Activated naive CD4-positive, alpha-beta T cell (primary cell): ENCODE measurements at places on chromosomes 6 and 20.

DNA sequence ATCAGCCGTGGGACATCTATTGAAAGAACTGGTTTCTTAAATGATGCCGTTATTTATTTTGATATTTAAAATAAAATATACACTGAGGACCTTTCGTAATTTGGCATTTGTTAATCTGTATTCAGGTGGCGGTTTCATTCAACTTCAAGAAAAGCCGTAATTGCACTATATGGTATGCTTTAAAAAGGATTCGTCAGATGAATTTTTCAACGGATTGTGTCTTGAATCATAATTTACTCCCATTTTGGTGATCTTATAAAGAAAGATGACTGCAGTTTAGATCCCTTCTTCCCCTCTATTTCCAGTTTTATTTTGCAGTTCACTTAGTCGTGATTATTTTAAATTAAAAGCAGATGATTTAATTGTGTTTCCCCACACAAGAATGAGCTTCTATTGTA lies 761 bp downstream of the KLHL32 start:
- no peak for DNase-seq

DNA sequence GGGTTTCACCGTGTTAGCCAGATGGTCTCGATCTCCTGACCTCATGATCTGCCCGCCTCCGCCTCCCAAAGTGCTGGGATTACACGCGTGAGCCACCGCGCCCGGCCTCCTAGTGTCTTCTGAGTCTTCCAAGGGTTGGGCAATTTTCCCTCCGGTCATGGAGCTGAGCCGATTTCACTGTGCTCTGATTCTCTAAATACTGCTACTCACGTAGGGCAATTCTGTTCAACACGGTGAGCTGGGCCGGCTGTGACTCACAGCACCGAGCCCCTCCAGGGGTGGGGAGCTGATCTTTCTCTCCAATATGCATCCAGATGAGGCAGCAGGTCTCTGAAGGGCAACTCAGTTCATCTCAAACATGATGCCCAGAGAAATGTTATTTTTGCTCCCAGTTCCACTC lies 71.6 kb upstream of the CD93 start:
- no peak for DNase-seq

- no peak for DNase-seq
Observed at GRCh38 chr6:6516666-6517458, 71.7 kb upstream of the LY86 start.

DNA sequence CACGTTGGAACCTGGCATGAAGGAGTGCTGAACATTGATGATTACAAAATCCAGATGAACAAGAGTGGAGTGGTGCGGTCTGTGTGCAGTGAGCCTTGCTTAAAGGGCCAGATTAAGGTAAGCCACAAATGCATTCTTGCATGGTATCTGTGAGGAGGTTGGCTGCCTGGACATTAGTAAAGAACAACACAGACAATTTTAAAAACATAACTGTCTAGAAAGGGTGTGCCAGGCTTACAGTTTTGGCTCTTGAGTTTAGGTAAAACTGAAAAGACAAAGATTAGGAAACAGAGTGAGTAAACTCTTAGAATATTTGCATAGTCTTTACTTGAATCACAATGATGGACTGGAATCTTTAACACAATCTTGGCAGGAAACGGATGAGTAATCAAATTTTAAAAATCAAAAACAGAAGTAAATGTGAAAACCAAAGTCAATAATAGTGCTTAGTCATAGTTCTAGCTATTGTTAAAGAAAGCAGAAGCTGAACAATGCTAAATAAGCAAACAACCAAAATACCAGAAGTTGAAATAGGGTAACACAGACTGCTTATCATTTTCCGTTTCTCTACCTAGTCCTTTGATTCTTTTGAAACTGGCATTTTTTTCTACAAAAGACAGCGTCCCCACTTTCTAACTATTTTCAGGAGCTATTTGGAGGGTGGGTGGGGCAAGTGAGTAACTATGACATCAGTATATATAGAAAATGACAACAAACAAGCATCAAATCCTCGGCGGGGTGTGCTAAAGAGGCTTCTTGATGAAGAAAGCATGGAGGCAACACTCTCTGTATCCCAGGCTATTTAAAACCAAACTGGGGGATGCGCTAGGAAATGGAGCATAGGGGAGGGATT lies 185.8 kb upstream of the RAB32 start:
- DNase-seq, result no peak

DNA sequence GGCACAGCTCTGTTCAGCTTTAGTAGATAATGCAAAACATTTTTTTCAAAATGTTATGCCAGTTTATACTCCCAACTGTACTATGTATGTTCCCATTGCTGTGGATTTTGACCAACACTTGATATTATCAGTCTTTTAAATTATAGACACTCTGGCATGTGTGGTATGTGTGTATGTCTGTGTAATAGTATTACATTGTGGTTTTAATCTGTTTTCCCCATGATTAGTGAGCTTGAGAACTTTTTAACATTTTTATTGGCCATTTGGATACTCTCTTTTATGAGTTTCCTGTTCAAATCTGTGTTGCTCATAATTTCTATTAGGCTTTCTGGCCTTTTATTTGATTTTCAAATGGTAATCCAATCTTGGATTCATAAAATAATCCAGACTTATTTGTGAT lies 69.2 kb upstream of the TXNDC5 start:
- DNase-seq, result no peak

DNA sequence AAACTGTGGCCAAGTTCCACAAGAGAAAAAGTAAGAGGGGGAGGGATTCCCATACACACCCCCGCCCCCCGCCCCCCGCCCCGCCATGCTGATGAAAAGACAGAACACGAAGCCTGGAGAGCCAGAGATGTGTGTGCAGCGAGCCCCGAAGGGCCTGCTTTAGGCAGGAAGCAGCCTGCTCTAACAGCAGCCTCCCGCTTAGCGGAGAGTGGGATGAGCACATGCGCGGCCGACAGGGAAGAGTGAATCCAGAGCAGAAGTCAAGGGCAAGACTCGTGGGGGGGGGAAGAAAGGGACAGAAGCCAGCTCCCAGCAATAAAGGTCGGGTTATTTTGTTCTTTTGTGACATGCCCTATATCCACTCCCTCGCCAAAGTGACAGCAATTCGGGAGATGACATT lies 67.2 kb upstream of the PTGIS start:
- DNase-seq, result no peak

GRCh38 chr6:155717374-155717773 lies 261.7 kb upstream of the NOX3 start:
- no peak for DNase-seq

- DNase-seq, result no peak
Observed at GRCh38 chr6:6002848-6003620, 3.7 kb downstream of the NRN1 start.

GRCh38 chr6:170583756-170584180 lies 669 bp downstream of the PDCD2 start:
- no peak for DNase-seq

DNA sequence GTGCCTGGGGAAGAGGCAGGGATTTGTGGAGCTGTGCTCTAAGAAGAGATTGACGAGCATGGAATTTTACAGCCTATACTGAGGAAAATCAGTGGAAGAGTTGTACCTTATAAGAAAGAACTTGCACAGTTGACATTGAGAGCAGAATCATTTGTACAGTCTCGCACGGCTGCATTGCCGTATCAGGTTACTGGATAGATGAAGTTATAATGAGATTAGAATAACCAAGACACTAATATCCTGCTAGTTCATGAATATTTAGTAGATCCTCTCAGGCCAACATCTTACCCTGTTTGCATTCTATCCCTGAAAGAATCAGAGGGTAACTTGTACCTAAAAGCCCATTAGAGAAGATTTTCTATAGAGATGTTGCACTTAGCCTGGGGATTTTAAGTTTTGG lies 447.1 kb downstream of the PREX1 start:
- no peak for DNase-seq

- DNase-seq, result no peak
Observed at GRCh38 chr20:13777171-13777601, 7.5 kb downstream of the ESF1 start.

DNA sequence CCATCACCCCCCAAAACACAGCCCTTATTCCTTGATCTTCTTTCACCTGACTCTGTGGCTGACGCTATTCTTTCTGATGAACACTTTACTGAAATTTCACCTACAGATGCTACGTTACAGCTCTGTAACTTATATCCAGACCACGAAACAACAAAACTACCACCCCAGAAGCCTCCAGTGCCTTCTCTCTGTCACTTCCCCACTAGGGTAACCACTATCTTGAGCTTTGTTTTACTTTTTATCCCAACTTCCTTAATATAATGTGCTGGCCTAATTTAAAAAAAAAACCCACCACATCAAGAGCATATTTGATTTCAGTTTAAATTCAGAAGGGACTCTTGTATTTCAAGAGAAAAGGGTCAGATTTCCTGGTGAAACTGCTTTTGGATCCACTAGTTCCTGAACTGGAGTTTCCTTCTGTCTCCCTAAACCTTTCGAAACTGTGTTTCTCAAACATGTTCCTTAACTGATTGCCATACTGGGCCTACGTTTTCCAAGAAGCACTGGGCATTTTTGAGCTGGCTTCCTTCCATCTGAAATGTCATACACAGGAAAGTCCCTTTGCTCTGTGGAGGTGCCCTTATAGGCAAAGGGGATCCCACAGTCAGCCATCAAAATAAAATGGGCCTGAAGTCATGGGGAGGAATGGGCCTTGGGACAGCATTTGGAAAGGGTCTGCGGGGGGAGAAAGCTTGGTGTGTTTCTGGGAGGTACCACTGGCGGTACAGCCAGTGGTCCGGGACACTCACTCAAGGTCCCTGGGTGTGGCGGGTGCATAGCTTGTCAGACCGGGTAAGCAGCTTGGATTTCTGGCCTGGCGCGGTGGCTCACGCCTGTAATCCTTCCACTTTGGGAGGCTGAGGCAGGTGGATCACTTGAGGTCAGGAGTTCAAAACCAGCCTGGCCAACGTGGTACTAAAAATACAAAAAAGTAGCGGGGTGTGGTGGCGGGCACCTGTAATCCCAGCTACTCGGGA lies 25.8 kb upstream of the RTF2 start:
- no peak for DNase-seq

- no peak for DNase-seq
Observed at GRCh38 chr20:12153628-12154027, 235.9 kb downstream of the BTBD3 start.

DNA sequence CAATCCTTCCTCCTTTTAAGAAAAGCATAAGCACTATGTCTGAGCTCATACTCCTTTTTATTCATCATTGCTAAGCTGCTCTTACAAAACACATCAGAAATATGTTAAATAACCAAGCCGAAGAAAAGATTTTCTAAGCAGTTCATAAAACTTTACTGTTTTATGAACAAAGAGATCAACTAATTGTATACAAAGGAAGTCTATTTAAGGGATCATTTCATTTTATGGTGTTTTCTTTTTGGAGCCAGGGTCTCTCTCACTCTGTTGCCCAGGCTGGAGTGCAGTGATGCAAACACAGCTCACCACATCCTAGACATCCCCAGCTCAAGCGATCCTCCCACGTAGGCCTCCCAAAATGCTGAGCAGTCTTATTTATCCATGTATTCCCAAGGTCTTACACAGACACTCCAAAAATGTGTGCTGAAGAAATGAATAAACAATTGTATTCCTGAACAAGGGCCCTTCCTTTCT lies 9.3 kb downstream of the NUDT3 start:
- DNase-seq, result no peak

DNA sequence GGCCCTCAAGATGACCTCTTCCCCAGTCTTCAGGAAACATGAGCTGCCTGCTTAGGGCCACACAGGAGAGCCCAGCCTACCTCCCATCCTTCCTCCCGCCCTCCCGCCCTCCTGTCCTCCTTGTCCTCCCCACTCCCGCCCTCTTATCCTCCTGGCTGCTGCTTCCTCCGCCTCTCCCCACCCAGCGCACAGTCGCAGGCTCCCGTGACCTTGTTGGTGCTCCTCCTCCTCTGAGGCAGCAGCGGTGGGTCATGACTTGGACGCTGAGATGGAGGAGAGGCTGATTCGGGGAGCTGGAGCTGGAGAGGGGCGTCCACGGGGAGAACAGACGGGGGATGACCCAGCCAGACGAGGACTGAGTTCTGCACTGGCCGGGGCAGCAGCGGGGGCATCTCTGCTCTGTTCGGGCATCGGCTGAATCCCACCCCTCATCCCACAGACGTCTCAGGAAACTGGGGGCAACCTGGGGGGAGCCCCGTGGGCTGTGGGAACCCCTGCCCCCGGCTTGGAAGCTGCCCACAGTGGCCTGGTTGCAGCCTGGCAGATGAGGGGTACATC lies 32.4 kb downstream of the CHRNA4 start:
- DNase-seq, result no peak

DNA sequence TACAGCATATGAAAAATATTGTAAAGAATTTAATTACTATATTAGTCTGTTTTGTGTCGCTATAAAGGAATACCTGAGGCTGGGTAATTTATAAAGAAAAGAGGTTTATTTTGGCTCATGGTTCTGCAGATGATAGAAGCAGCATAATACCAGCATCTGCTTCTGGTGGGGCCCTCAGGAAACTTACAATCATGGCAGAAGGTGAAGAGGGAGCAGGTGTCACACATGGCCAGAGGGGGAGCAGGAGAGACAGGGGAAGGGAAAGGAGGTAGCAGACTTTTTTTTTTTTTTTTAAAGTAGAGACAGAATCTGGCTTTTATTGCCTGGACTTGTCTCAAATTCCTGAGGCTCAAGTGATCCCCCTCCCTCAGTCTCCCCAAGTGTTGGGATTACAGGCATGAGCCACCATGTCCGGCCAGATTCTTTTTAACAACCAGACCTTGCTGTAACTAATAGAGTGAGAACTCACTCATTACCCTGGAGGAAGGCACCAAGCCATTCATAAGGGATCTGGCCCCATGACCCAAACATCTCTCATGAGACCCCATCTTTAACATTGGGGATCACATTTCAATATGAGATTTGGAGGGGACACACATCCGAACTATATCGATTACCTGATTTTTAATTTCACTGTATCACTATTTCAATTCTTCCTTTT lies 64.6 kb downstream of the MAN1A1 start:
- DNase-seq, result no peak

- peak; percentile 59 for DNase-seq
Observed at GRCh38 chr6:154606457-154606856, 96.0 kb upstream of the CNKSR3 start.

DNA sequence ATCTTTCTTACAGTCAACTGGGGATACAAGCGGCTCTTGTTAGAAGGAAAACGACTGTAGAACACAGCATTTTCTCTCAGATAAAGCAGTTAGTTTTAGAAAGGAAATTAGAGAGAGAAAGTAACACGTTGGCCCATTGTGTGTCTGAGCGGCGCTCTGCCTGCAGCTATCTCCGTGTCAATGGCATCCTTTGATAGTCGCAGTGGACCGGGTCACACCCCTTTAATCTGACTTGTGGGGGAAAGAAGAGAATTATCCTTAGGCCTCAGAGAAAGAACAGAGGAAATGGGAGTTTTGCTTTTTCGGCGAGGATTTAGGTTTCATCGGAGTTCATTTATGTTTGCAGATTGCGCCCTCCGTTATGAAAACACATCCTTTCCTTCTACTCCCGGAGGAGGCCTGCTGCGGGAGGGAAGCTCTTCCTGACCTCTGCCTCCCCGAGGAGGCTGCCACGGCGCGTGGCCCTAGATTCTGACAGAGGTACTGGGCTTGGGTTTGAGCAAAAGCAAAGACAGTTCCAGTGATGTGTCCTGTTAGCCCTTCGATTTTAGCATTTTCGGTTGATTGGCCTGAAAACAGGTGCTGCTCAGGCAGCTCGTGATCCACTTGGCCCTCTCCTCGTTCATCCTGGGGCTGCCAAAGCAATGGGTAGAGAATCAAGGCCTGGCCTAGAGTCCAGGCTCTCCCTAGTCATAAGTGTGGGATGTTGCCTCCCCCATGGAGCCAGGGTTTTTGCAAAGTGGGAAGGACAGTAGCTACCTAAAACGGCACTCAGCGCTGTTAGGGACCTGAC lies 74.9 kb downstream of the ZDHHC14 start:
- DNase-seq, result no peak

- no peak for DNase-seq
Observed at GRCh38 chr6:19668710-19669109, 168.5 kb upstream of the ID4 start.

- no peak for DNase-seq
Observed at GRCh38 chr20:16346956-16347355, 226.3 kb downstream of the KIF16B start.
